Esophagus squamous epithelium (tissue), 5 donors: ENCODE measurements at places on chromosomes 16 and 17.
A peak's percentile ranks its signal among the peaks of the same experiment; 100 is the strongest.

DNA sequence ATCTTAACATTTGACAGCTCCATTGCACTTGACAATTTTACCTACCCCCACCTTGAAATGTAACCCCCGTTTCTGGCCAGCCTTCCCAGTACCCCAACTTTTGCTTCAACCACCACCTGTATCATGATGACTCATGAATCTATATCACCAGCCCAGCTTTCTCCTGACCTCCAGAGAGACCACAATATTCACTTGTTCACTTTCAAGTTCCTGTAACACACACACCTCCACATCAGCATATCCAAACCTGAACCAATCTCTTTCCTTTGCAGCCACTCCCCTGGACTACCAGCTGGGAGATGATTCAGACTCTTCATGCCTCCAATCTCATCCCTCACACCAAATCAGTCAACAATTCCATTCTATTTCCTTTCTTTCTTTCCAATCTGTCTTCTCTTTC is 8.0 kb downstream of the SMG6 start:
- DNase-seq, result no peak

DNA sequence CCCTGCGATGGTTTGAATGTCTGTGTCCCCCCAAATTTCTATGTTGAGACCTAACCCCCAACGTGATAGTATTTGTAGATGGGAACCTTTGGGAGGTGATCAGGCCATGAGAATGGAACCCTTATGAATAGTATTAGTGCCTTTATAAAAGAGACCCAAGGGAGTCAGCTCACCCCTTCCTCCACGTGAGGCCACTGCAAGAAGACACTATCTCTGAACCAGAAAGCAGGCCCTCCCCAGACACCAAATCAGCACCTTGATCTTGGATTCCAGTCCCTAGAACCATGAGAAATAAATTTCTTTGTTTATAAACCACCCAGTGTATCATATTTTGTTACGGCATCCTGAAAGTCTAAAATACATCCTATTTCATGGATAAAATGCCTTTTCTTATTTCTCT is 64.4 kb upstream of the LRRC37A3 start:
- DNase-seq, result no peak

GRCh38 chr16:81485824-81486539 is 41.4 kb downstream of the CMIP start:
- no peak for DNase-seq

DNA sequence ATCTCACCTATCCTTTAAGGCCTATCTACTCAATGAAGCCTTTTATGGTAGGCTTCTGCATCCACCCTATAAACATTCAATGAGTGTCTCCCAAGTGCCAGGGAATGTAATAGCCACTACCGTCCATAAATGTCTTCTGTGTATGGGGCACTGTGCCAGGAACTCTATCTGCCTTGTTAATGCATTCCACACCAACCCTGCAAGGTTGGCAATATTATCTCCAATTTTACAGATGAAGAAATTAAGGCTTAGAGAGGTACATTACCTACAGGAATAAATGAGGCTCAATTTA is 20.0 kb downstream of the MAP3K14 start:
- DNase-seq, result no peak

- no peak for DNase-seq
These were observed 138.9 kb upstream of the CES5A start for GRCh38 chr16:56013962-56014552.

- DNase-seq, result no peak
These were observed 16.2 kb downstream of the CHRNB1 start for GRCh38 chr17:7460850-7461660.

DNA sequence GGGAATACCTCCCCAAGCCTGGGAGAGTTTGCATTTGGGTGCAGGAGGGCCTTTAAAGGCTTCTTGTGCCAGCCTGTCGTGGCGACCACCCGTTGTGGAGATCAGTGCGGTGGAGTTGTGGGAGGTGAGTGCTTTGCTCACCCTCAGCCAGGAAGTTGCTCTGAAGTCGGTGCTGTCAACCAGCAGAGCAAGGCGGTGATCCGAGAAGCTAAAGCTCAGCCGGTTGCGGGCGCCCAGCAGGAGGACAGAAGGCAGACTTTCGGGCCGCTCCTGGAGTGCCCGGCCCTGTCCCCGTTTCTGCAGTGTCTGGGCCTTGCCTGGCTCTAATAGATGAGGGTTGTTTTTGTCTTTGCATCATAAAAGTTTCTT is 1.4 kb downstream of the UBE2I start:
- DNase-seq, result no peak

DNA sequence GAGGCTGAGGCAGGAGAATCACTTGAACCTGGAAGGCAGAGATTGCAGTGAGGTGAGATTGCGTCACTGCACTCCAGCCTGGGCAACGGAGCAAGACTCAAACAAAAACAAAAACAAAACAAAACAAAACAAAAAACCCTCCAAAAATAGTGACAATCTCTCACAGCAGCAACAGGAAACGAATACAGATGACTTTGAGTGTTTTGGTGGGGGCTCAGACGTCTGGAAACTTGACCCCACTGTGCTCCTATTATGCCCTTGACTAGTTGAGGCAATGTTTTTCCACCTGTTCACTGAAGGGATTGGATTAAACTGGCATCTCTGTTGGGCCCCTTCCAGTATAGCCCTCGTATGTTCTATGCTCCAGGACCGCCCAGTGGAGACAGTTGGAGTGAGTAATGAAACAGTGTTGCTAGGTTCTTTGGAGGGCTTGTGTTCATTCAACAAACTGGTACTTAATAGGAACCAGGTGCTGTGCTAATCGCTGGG is 167.0 kb downstream of the UTP18 start:
- DNase-seq, result no peak

DNA sequence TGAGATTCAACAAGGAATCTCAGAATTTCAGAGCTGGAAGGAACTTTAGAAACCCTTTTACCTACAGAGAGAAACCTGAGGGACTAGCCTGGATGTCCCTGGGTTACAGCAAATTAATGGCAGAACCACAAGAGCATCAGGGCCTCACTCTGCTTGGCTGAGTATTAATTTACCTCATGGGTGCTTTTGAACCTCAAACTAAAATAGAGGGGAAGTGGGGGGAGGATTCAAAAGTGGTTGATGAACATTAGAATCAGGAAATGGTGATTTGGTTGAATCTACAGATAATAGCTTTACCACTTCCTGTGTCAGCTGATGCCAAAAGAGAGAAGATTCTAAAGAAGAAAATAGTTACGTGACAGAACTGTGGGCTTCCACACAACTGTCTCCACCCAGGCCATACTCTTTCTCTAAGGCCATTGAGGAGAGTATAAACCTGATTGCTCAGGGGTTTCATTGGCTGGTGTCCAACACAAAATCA is 11.3 kb upstream of the SKAP1 start:
- DNase-seq, result no peak

DNA sequence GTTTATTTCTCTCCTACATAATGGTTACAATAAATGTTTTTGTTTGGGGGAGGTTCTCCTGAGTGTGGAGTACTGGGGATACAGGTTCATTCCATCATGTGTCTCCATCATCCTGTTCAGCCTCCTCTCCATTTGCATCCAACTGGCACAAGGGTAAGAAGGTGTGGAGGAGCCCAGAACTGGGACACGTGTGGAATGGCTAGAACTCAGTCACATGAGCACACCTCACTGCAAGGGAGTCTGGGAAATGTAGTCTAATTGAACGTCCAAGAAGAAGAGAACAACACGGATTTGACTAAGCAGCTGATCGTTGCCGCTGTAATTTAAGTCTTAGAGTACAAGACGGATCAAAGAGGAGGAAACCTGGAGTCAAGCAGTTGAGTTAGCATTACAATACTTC is 6.1 kb downstream of the OR1A1 start:
- no peak for DNase-seq

GRCh38 chr16:19126300-19126699 is 12.5 kb downstream of the ITPRIPL2 start:
- DNase-seq, result no peak

DNA sequence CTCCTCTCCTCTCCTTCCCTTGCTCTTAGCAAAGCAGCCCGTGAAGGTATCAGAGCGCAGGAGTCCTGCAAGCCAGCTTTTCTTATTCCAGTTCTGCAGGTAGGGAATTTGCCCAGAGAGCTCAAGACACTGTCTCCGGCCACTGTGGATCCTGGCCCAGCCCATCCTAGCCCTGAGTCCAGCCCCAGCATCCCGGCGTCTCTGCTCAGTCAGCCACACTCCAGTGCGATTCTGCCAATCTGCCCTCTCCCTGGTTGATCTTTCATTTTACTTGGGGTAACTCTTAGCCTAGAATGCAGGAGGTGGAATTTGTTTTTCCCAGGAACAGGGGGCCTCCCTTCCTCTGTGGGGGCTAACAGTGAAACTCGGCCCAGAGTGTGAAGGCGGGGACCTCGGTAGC is 176.9 kb upstream of the GSE1 start:
- DNase-seq, result no peak

GRCh38 chr17:63151941-63152523 is 186.0 kb downstream of the TANC2 start:
- DNase-seq, result no peak

DNA sequence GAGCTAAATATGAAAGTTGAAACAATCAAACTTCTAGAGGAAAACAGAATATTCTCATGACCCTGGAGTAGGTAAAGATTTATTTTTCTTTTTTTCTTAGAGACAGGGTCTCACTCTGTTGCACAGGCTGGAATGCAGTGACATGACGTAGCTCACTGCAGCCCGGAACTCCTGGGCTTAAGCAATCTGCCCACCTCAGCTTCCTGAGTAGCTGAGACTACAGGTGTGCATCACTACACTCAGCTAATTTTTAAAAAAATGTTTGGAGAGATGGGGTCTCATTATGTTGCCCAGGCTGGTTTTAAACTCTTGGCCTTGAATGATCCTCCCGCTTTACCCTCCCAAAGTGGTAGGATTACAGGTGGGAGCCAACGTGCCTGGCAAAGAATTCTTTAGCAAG is 15.5 kb downstream of the IKZF3 start:
- no peak for DNase-seq

DNA sequence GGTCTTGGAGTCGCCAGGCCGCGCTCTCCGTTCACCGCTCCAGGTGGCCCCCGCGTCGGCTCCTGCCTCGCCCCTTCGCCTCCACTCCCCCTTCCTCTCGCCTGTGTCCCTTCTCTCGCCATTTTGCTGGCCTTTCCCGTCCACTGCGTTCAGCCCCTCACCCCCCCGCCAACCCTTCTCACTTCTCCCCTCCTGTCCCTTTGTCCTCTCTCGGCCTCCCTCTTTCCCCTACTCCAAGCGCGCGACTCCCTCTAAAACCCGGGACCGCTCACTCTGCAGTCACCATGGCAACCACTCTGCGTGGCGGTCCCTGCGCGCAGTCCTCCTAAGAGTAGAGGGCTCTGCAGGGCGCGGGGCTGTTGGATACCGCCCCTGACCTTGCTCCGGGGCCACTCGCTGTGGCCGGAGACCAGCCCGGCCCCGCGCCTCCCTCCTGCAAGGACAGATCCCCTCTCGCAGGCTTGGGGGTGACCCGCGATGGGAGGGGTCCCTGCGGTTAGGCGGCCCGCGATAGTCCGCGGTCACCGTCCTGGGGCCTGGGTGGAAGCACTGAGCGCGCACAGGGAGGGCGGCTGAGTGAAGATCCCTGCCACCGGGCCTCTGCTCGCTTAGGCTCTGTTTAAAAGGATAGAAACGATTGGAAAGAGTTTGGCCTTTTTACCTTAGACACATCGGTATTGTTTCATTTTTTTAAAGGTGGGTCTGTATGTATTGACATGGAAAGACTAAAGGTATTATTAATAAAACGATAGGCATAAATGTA is 454 bp downstream of the CCDC40 start:
- no peak for DNase-seq

DNA sequence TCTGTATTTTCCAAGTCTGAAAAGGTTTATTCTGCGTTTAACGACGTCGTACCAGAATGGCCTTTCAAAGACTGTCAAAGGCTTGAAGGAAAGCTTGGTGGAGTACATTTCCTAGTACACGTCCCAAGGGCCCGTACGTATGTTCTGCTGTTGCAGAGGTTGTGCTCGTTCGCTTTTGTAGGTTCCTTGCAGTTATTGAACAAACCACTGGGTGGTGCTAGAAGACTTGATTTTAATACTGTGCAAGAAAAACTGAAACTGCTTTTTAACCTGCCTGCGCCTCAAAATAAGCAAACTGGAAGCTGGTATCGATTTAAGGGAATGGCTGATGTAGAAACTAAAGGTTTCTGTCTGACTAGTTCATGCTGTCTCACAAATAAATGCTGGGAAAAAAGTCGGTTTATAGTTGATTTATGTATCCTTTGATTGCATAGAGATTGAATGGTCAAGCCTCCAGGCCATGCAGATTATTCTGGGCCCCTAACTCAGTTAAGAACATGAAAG is 54.6 kb downstream of the USP10 start:
- peak; percentile 9 for DNase-seq
